Transverse colon (tissue), 4 donors: ENCODE measurements at places on chromosomes 6 and 20. TPM values are rescaled to one million over a fixed set of nuclear protein-coding genes. Genes with fewer than 3 reads are reported as not detected.

- no peak for DNase-seq
Observed at GRCh38 chr20:33680686-33681085, 5.5 kb downstream of the E2F1 start.

DNA sequence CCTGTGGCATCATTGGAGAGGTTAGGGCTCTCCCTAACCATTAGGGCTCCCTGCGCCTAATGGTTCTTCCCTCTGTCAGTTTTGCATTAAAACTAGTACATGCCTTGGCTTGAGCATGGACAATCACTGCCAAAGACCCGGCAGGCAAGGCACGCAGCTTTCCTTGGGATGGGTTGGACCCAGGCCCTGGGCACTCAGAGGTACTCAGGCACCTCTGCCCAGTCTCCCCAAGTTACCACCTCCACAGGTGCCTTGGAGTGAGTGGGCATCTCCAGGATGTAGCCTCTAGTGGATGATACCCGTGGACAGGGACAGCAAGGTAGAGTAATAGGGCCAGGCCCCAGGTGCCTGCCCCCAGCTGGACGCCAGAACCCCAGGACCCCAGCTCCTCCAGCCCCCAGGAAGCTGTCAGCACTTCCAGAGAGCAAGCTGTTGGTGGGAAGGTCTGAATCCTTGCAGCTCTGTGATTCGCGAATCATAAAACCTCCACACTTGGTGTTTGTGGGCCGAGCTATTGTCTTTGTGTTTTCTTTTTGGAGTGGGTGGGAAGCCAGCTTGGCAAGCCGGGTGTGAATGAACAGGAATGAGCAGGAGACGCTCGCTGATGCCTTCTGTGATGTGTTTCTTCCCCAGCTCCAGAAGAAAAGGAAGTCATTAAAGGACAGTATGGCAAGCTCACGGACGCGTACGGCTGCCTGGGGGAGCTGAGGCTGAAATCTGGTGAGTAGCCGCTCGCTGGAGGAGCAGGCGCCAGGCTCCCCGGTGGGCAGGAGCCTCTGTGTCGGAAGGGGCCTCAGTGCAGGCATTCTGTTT lies 35.1 kb downstream of the SYNJ2 start:
- DNase-seq, result no peak

- DNase-seq, result no peak
Observed at GRCh38 chr20:7505152-7505834, 435.0 kb downstream of the HAO1 start.

GRCh38 chr6:90536520-90536919 lies 50.4 kb downstream of the MAP3K7 start:
- DNase-seq, result no peak

DNA sequence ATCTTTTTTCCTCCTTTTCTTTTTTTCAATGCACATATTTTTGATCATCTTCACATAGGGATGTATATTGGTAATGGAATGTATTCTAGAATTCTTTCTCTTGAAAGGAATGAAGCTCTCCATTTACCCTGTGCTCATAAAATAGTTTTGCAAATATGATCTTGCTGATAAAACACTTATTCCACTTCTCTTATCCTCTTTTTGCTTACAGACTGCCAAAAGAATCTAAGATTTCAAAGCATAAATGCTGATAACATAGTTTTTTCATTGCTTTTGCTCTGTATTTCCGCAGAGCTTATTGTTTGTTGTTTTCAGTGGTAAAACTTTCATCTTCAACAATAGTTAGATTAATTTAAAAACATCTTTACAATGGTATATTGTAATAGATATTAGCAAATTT lies 350.5 kb downstream of the PAX1 start:
- DNase-seq, result no peak

DNA sequence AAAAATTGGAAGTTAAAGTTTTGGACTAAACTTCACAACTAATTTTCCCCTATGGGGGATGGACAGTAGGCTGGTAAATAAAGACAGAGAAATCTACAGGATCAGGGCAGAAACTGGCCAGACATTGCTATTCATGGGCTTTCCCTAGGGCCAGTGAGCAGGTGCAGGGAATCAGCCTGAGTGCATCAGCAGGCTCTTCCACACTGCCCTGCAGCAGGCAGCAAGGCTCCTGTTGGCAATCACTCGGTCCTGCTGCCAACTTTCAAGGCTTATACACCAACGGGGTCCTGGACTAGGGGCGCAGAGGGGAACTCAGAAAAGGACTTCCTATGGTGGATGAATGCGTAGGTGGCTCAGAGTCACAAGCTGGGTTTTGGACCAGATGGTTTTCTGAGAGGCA lies 59.8 kb upstream of the NHSL1 start:
- DNase-seq, result no peak

Gene HTR1E
- total RNA-seq, result not detected

Gene KCNB1
- 2.6 TPM for total RNA-seq
